LoVo (cell line): ENCODE measurements at places on chromosomes 2 and 18.

GRCh38 chr2:84792856-84793522, 87.9 kb downstream of the TRABD2A start:
- no peak for DNase-seq

- DNase-seq: no peak
These were observed 485.1 kb downstream of the NRXN1 start for GRCh38 chr2:50546790-50547189.

DNA sequence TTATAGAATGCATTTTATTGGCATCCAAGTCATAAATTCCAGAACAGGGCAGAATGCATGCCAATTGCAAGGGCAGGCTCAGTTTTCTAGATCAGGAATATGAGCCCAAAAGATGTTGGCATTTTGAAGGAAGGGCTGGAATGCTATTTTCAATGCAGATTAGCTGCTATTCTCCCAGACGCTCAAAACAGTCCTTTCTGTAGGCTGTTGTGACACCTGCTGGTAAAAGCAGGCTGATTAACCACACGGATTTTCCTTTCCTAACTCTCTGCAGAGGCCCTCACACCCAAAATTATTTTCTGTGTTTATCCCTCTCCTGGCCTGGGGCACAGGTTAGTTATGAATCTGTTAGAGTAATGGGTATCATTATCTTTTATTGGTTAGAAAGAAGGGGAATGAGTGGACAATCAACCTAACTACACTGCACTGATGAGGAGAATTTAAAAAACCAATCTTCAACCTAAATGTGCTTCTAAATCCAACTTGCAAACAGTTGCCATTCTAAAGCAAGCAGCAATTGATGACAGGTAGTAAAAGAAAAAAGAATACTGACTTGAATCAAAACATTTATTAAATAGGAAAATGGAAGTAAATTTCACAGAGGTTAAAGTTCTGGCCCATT, 94.0 kb downstream of the PLA2R1 start:
- peak; percentile 14 for DNase-seq

DNA sequence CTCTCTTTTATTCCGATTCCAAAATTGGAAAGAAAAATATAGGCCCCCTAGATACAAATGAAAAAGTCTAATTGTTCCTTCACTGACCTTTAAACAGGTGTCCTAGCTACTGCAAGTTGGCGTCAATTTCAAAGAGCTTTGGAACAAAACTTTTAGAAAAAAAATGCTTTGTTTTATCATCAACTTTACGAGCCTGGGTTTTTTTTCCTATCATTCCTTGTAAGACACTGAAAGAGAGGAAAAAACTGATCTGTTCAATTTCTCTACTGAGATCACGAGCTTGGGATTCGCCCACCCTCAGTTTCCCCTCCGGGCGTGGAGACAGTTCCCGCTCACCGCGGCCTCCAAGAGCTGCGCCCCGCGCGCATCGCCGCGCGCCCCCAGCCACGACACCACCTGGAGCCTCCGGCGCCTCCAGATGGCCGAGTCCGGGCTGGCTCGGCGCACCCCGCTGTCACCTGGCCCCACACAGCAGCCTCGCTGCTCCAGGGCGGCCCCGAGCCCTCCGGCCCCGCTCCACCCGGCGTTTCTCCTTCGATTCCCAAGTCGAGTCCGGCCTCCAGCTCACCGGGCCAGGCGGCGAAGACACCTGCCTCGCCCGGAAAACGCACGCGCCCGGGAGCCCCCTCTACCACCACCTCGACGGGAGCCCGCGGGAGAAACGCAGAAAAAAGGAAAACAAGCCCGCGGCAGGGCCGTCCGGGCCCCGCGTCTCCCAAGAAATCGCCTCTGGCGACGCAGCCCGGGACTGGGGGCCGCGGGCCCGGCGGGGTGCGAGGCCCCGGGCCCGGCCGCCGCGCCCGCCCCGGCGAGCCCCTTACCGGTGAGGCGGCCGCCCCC, 656 bp downstream of the TBC1D8 start:
- no peak for DNase-seq

GRCh38 chr2:229273723-229274338, 2.7 kb upstream of the PID1 start:
- peak; percentile 84 for DNase-seq

GRCh38 chr2:9255416-9255815, 48.8 kb downstream of the ASAP2 start:
- DNase-seq: no peak

GRCh38 chr2:55923091-55923981, at the start of gene EFEMP1:
Gene EFEMP1 (minus strand): TSS chr2:55923782. CDS start chr2:55922440, 1,342 bp downstream.
- DNase-seq: no peak

GRCh38 chr2:224819075-224819474, 102.9 kb upstream of the CCDC195 start:
- DNase-seq: no peak

DNA sequence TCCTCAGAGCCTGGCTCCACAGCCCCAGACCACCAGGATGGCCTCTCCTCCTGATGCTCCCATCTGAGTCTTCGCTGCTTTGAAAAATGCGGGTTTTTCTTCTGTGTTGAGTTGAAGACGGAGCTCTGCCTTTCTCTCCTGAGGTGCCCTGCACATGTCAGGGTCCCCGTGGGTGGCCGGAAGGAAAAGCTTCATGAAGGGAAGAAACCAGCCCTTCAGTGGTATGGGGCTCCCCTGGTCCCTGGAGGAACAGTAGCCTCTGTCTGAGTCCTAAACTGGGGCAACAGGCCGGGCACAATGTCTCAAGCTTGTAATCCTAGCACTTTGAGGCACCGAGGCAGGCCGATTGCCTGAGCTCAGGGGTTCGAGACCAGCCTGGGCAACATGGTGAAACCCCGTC, 54.7 kb upstream of the CAB39 start:
- no peak for DNase-seq

GRCh38 chr2:85414761-85415553, 3.6 kb upstream of the SH2D6 start:
- DNase-seq: no peak

- DNase-seq: no peak
These were observed 88.2 kb downstream of the ACKR3 start for GRCh38 chr2:236657801-236658200.

DNA sequence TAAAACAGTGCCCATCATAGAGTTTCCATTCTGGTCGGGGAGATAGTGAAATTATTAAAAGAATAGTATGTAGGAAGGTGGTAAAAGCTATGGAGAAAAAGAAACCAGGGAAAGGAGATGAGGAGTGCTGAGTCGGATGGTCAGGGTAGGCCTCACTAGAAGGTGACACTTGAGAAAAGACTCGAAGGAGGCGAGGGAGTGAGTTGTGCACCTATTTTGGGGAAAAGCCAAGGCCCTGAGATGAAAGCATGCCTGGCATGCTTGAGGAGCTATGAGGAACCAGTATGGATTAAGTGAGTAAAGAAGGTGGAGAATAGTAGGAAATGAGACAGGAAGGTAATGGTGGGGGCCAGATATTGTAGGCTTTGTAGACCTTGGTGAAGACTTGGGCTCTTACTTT, 7.3 kb upstream of the TTLL4 start:
- DNase-seq: no peak

- DNase-seq: no peak
These were observed 58.0 kb downstream of the NYAP2 start for GRCh38 chr2:225457482-225457881.

DNA sequence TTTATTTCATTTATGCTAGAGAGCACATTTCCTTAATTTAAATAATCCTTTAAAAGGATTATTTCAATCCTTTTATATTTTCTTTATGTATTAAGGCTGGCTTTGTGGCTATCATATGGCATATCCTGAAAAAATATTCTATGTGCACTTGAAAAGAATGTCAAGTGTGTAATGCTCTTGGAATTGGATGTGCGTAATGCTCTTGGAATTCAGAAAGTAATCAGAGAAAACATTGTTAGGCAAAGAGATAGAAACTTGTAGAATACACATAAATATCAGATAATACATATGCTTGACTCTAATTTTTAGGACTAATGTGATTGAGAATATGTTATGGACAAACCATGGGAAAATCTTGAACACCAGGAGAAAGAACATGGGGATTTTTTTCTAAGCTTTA, 197.5 kb upstream of the COL3A1 start:
- no peak for DNase-seq

DNA sequence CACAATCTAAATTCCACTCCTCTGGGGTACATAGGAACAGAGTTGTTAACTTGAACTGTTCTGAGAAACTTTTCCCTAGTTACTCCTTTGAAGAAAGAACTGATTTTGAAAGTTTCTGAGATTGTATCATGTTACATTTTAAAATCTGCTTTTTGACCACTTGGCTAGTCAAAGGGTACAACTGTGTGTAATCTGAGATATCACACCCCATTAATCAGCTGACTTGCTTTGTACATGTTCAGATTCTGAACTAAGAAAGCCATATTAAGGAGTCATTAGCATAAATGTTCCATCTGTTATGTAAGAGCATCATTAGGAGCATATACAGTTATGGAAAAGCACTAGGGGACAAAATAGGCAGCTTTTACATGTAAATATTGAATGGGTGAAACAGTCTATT, 3.8 kb upstream of the WDR35 start:
- no peak for DNase-seq

GRCh38 chr2:172677363-172677762, 58.3 kb upstream of the RAPGEF4 start:
- DNase-seq: no peak

- no peak for DNase-seq
These were observed 9.2 kb downstream of the INHBB start for GRCh38 chr2:120354935-120355779.

DNA sequence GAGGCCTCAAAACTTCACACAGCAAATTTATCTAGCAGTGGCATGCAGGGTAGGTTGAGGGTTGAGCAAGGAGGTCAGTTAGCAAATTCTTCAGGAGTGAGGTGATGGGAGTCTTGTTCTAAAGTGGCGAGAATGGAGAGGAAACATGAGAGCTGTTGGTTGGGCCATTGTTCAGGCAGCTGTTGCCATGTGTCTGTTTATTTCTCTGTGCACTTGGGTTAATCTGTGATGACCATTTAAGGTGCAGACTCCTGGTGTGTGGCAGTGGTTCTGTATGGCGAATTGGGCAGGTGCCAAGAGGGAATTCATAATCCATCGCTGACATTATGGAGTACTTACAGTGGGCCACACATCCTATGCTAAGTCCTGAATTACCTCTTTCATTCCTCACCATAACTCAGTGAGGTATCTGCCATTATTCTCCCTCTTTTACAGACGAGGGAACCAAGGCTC, 30.4 kb downstream of the TMEM178A start:
- DNase-seq: no peak

DNA sequence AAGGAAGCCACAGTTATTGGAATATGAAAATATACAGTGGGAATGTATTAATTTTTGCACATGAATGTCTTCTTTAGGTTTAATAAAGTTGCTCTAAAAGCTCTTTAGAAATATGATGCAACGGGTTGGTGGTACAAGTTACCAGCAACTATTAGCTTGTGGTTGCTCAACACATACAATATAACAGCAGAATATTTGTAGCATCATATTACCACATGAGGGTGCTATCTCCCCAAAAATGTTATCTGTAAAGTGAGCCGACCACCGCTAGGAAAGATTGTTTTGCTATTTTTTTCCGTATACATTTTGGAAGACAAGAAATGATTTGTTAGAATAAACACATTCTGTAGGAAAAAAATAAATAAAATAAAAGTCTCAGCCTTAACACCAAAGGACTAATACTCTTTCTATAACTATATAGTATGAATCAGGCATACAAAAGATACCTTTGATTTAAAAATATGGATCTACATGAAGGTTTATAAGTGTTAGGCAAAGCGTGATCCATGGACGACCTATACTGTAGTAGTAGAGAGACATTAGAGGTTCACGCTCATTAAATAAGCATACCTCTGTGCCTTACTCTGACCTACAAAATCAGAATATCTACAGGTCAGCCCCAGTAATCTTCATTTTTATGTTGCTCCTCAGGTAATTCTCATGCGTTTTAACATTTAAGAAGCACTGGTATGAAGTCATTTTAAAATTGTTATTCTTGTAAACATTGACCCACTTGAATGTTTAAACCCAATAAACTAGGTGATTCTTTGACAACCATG, 1110.6 kb upstream of the ACVR2A start:
- DNase-seq: peak; percentile 21

DNA sequence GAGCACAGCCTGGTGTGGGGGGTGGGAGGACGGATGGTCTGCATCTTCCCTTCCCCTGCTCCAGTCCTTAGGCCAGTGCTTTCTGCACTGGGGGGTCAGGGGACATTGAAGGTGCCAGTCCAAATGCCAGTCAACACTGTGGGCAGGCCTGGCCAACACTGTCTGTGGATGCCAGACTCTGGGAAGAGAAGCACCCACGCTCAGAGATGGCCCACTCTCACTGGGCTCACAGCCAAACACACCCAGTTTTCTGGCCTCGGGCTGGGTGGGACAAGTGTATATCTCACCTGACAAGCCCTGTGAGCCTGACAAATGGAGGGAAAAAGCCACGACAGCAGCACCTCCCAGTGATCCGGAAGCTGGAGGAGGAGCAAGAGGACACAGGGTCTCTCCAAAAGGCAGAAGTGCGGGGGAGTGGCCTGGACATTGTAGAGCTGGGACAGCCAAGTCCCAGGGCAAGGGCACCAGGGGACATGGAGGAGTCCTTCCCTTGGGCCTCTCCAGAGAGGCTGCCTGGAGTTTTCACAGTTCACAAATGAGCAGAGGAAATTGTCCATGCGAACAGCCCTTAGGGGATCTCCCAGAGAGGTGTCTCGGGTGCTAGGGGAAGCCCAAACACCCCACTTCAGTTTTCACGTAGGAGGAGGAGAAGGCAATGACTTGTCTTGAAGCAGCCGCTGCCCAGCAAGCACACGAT, 79.3 kb downstream of the SDC1 start:
- no peak for DNase-seq

- no peak for DNase-seq
These were observed 22.1 kb downstream of the MLPH start for GRCh38 chr2:237509151-237509550.

GRCh38 chr2:232592772-232593395, 40.5 kb upstream of the EFHD1 start:
- DNase-seq: peak; percentile 84

GRCh38 chr2:137700681-137701080, 263.6 kb upstream of the HNMT start:
- no peak for DNase-seq

DNA sequence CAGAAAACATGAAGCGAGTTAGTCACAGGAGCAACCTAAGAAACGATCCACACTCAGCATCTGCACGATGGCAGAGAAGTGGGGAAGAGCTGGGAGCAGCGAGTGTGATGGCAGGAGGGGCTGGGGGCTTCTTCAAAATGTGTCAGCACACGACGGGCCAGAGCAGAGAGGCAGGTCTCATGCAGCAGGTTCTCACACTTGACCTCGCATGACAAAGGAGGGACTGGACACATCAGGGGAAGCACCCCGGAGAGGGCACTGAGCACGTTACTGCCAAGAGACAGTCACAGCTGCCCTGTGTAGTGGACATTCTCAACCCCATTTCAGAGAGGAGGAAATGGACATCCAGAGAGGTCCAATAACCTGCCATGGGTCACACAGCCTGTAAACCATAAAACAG, 104.1 kb upstream of the CAPN13 start:
- DNase-seq: no peak
